ENCODE measurements at places on chromosomes 1 and 21. TPM values are rescaled to one million over a fixed set of nuclear protein-coding genes. Genes with fewer than 3 reads are reported as not detected.

DNA sequence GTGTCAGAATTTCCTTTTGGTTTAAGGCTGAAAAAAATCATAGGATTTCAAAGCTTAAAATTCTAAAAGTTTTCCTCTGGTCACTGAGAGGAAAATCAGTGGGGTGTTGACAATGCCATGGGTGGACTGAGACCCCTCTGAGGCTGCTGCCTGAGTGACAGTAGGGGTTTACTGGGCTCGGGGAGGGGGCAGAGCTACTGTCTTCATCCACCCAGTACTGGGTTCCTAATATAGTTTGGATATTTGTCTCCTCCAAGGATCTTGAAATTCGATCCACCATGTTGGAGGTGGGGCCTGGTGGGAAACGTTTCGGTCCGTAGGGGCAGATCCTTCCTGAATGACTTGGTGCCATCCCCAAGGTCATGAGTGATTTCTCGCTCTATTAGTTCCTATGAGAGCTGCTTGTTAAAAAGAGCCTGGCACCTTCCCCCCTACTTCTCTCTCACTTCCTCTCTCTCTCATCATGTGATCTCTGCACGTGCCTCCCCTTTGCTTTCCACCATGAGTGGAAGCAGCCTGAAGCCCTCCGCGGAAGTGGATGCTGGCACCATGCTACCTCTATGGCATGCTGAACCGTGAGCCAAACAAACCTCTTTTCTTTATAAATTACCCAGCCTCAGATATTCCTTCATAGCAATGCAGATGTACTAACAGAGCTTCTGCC is 72.3 kb downstream of the MAP10 start:
- no peak for DNase-seq
- no peak overlapping the region for H3K27ac ChIP-seq
- no peak overlapping the region for H3K4me3 ChIP-seq

DNA sequence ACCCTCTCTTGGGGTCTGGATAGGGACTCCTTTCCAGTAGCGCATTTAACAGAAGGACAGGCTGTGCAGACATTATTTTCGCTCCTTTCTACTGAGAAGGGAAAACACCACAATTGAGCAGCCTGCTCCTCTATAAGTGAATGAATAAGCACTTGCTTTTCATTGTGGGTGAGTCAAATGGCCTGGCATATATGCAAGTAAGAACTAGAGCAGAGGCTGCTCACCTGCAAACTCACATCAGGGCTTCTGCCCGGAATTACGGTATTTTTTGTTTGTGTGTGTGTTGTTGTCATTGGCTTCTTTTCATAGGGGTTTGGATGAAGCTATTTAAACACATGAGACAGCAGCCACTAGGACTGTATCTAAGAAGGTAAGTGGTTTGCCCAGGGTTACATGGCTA is 200.1 kb upstream of the CAMK1G start:
- H3K4me1 ChIP-seq, result peaks cover 12% of the 10 kb centered on the region
- no peaks in the 10 kb centered on the region for H3K36me3 ChIP-seq
- H3K27ac ChIP-seq, result no peak overlapping the region
- no peak for DNase-seq
- no peaks in the 10 kb centered on the region for H3K27me3 ChIP-seq
- no peak overlapping the region for H3K4me3 ChIP-seq

DNA sequence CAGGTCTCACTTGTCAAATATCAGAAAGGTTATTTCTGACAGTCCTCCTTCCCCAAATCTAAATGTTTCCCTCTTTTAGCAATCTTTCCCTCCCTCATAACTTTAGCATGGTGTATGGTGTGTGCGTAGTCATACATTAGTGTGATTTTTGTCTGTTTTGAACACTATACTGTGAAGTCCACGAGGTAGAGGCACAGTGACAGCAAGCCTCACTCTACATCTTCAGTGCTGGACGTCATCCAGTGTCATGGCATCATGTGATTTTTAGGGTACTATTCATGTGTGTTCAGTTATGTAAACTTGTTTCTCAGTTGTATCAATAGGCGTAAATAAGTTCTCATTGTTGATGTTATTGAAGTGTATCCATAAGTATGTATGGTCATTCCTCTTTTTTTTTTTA is 39.1 kb downstream of the DYRK1A start:
- no peak overlapping the region for H3K27ac ChIP-seq
- peaks cover 7% of the 10 kb centered on the region for H3K4me1 ChIP-seq
- H3K4me3 ChIP-seq, result no peak overlapping the region
- no peak for DNase-seq
- no peaks in the 10 kb centered on the region for H3K36me3 ChIP-seq

DNA sequence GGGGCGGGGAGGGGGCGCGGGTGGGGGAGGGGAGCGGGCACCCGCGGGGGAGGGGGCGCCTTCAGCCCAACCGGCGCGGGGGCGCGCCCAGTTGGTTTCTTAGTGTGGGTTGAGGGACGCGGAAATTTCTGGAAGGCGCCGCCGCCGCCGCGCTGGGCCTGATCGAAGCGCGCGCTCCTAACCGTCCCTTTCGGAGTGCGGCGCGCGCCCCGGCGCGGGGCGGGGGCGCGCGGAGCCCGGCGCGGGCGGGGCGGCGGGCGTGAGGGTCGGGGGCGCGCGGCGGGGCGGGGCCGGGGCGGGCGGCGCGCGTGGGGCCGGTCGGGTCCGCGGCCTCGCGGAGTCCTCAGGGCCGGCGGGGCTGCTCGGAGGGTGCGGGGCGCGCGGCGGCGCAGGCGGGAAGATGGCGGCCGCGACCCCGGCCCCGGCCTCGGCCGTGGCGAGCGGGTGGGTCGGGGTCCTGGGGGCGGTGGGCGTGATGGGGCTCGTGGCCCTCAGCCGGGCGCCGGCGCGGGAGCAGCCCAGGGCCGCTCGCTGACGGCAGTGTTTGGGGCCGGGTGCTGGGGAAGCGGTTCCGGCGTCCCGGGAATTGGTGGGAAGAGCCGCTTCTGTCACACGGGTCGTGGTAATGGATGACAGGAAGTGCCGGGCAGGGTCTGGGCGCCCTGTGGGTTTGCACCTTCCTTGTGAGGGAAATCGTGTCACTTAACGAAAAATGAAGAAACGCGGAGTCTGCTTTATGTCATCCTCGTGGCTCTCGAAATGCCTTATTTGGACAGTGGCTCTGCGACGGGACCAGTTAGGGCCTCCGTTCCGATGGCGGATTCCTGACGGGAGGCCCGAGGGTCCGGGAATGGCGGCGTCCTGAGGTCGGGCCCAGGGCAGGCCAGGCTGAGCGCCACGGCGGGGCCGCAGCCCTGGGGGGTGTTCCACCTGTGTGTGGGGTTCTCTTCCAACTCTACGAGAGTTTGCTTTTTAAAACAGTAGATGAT is 764 bp downstream of the PKNOX1 start:
- H3K27ac ChIP-seq, result peak overlapping the region; percentile 86
- H3K36me3 ChIP-seq, result peaks cover 6% of the 10 kb centered on the region
- H3K27me3 ChIP-seq, result no peaks in the 10 kb centered on the region
- peak overlapping the region; percentile 94 for H3K4me3 ChIP-seq
- DNase-seq, result peak; percentile 51

- H3K27me3 ChIP-seq, result peaks cover 22% of the 10 kb centered on the region
- DNase-seq, result peak; percentile 98
- H3K4me1 ChIP-seq, result peaks cover 35% of the 10 kb centered on the region
- no peaks in the 10 kb centered on the region for H3K36me3 ChIP-seq
- H3K27ac ChIP-seq, result peak overlapping the region; percentile 68
- peak overlapping the region; percentile 11 for H3K4me3 ChIP-seq
These were observed 31.0 kb downstream of the ILDR2 start for GRCh38 chr1:166944186-166944967.

The SZRD1 gene
- 152 TPM for total RNA-seq

- H3K4me3 ChIP-seq, result no peak overlapping the region
- no peak overlapping the region for H3K27ac ChIP-seq
- no peak for DNase-seq
- H3K27me3 ChIP-seq, result no peaks in the 10 kb centered on the region
These were observed 127.9 kb downstream of the ZNF326 start for GRCh38 chr1:90122654-90123340.

DNA sequence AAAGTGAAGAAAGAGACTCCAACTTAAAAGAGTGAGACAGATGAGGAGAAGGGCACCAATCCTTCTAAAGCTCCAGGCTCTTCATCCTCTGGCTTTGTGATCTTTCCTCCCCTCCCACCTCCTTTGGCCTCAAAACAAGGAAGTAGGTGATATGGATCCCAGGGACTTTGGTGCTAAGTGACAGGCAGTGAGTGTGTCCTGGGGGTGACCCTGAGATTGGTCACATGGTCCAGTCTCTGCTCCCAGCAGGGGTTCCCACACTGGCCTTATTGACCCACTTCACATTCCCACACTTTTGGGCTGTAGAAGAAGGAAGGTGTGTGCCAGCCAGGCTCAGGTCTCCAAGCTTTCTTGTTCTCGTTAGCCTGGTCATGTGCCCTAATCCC is 401.2 kb upstream of the PROX1 start:
- H3K36me3 ChIP-seq, result no peaks in the 10 kb centered on the region
- no peak overlapping the region for H3K27ac ChIP-seq
- H3K4me1 ChIP-seq, result no peaks in the 10 kb centered on the region

All from astrocyte (in vitro differentiated cells and primary cell).